ENCODE measurements at places on chromosomes 1 and 21. TPM values are rescaled to one million over a fixed set of nuclear protein-coding genes. Genes with fewer than 3 reads are reported as not detected.

DNA sequence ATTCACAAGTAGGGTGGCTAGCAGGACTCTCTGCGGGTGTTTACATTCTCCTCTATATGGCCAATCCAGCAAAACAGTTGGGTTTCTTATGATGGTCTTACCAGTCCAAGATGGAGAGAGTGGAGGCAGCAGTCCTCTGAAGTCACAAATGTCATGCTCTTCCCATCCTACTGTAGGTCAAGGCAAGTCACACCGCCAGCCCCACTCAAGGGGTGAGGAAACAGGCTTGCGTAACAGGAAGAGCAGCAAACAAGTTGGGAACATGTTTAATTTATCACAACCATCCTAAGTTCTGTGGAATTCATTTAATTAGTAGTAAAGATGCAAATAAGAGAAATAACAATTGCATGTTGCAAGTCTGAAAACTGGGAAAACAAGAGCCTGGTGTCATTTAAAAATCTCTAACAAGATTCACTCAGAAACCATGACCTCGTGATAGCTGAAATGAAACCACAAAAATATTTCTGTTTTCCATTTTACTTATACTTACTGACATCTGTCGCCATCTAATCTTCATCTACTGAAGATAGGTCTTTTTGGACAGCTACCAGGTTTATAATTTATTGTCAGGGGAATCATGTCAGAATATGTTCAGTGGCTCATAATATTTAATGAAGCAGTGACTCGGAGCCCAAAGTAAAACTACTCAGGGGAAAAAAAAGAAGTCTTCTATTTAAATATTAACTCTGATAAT is 349.1 kb upstream of the FMN2 start:
- no peak for DNase-seq

The SERINC2 gene
- 35.3 TPM for polyA plus RNA-seq

The HSD11B1 gene
- not detected for polyA plus RNA-seq

- no peak for DNase-seq
These were observed 14.5 kb downstream of the AUNIP start for GRCh38 chr1:25844536-25845337.

GRCh38 chr1:14842361-14842760 is 243.9 kb downstream of the KAZN start:
- no peak for DNase-seq
